C1 segment of cervical spinal cord (tissue), 14 donors: ENCODE measurements at places on chromosomes 6 and 20.

- no peak for DNase-seq
These were observed 44.3 kb downstream of the TPD52L1 start for GRCh38 chr6:125197795-125198269.

DNA sequence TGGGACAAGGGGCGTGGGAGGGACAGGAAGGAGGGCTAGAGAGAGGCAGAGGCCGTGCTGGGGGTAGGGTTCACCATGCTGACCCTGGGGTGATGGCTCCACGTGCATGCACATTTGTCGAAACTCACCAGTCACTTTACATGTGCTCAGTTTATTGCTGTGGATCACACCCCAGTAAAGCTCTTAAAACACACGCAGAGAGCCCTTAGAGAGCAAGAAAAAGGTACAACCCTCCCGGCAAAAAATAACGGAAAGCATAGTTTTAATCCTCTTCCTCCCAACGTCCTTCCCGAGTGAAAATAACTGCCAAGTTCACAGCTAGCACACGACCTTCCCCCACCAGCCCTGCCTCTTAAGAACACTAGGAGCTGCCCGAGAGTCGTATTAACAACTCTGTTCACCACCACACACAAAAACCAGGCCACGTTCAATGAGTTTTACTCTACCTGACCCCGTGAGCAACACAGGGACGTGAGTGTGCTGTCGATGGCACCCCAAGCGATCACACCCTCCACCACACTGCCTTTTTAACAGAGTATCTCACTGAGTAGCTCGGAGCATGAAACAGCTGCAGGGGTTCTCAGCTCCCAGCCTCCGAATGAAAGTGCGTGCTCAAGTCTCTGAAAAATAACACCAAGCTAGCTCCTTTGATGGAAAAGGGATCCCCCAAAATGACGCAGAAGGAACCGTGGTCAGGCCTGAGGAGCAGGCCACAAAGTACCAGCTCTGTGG is 39.7 kb downstream of the TAF4 start:
- no peak for DNase-seq

- DNase-seq = peak; percentile 20
These were observed 3.2 kb downstream of the BACH2 start for GRCh38 chr6:90293319-90293953.

DNA sequence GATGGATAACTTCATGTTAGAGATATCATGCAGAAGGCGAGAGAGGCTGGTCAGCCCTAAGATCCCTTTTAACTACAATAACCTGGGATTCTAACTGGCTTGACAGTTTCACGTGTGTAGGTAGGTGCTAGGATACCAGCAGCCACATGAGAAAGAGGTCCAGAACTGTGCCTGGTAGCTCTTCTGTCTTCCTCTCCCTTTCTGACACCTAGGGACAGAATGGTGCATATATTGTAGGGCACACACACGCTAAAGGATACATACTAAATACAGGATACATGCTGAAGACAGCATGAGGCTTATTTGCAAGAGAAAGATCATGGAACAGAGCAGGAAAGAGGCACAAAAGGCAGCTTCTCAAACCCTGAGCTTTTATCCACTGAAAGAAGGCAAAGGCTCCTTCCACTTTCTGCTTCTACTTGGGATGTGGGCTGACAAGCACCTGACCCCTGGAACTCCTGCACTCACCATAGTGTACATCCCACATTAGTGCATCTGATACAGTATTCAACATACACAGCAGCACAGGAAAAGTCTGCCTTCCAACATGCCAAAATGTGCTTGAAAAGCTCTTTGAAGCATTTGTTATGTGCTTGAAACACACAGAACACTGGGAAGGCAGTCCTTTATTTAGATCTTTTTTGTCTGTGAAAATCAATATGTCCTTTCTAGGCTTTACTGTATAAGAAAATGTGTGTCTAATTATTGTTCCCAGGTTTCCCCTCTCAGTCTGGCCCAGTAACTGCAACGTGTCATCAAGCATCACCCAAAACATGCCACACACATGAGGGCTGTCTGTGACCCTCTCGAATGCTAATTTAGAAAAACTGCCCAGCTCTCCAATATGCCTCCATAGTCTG is 3.2 kb downstream of the SLC22A23 start:
- no peak for DNase-seq

DNA sequence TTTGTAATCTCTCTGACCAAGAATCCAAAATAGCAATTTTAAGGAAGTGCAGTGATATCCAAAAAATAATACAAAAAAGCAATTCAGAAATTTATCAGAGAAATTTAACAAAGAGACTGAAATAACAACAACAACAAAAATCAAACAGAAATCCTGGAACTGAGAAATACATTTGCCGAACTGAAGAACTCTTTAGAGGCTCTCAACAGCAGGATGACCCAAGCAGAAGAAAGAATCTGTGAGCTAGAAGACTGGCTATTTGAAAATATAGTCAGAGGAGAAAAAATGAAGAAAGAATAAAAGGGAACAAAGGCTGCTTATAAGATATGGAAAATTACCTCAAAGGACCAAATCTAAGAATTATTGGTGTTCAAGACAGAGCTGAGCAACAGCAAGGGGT is 22.6 kb downstream of the GABRR1 start:
- DNase-seq = no peak

DNA sequence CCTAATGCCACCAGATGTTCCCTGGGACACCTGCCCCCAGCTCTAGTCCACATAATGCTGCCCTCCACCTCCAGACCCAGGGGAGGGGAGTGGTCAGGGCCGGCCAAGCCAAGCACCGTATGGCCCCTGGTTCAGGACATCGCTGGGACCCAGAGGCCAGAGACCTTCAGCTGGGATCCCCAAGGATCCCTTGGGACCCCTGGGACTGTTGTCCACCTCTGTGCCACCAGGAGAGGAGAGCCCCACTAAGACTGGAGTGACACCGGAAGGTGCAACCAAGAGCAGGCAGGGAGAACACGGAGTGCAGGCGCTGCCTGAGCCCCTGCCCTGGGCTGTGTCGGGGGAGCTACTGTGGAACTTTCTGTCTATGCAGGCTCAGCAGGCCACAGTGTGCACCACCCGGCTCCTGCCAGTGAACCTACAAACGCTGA is 43.6 kb downstream of the CTCFL start:
- DNase-seq = no peak

DNA sequence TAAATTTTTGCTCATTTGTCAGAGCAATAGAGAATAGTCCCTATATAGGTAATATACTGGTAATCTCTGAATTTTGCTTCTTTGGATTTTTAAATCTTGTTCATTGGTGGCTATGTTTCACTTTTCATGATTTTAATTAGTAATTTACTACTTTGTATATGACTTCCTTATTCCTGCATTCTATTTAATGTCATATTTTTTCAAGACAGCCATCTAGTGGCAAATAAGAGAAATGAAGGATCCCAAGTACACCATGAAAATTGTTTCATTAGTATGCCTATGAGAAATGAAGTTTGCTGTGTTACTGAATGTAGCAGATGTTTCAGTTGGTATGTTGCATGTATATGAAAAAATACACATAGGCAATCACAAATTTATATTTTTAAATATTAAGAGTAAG is 82.4 kb downstream of the ZNF292 start:
- no peak for DNase-seq

DNA sequence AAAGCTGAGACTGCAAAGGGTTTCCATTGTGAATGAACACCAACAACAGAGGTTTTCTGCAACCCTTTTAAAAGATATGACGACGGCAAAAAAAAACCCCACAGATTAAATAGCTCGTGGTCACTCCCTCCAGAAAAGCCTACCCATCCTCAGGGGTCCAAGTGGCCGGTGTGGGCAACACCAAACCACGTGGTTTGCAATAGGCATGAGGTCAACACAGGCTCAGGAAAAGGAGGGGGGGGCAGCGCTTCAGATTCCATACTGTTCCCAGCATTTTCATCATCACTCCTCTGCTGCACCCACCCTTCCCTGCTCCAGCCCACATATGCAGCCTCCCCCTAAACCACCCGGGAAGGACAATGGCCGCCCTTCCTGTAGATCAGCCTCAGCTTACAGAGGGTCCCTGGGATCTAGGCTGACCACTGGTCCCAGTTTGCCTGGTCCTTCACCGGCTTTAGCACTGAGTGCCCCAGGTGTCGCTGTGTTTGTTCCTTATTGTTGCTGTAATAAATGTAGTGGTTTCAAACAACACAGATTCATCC is 122.8 kb upstream of the PHACTR3 start:
- no peak for DNase-seq

- DNase-seq = no peak
These were observed 11.5 kb downstream of the SLC2A10 start for GRCh38 chr20:46720776-46721425.

GRCh38 chr6:65501045-65501444 is 206.0 kb downstream of the EYS start:
- DNase-seq = no peak

GRCh38 chr6:74598462-74599393 is 607.1 kb downstream of the COL12A1 start:
- DNase-seq = no peak

GRCh38 chr6:122265755-122266154 is 133.7 kb upstream of the HSF2 start:
- DNase-seq = no peak

DNA sequence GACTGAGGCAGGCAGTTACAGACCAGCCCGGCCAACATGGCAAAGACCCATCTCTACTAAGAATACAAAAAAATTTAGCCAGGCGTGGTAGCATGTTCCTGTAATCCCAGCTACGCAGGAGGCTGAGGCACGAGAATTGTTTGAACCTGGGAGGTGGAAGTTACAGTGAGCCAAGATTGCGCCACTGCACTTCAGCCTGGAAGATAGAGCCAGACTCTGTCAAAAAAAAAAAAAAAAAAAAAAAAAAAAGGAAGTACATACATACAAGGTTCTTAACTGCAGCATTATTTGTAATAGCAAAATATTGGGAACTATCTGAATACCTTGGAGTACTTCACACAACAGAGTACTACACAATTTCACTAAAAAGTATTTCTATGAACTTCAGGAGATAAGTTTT is 183.5 kb upstream of the OLIG3 start:
- DNase-seq = no peak

DNA sequence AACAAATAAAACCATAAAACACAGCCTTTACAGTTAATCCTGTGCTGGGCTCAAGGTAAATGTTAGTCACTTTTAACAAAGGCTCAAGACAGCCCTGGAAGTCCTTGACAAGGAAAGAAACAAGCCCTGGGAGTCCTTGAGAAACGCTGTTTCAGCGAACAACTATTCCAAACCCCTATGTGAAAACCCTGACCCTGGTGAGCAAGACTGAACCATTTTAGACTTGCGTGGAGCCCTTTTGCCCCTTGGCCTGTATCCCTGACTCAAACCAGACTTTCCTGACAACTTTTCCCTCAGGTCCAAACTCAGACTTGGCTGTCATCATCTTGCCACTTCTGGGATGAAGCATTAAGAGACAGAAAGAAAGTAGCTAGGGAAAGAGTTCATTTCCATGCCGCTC is 180.4 kb downstream of the AIG1 start:
- DNase-seq = no peak

DNA sequence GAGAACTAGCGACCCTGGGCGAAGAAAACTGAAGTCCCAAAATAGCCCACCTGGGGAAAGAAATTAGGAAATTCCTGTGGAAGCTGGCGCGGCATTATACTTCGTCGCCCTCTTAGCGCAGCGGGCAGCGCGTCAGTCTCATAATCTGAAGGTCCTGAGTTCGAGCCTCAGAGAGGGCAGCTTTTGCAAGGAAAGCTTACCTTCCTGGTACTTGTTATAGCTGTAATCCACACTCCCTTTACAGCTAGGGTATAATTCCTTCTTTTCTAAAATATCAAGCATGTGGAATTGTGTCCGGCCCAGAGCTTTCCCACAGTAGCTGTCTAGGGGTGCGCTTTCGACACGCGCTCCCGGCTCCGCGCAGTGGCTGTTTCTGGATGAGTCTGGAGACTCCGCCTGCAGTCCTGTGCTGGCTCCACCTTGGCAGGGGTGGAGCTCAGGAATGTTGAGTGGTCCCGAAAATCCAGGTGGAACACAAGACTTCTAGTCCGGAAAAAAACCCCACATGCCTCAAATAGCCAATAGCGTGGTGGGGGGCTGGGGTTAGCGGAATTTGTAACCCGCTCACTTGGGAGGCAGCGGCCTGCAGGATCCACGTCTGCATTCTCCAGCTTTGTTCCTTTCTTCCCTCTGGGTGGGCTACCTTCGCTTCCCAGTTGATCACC is 83.7 kb upstream of the ZNF322 start:
- no peak for DNase-seq

GRCh38 chr20:63475209-63475608 is 2.8 kb upstream of the KCNQ2 start:
- no peak for DNase-seq

GRCh38 chr20:21289651-21290050 is 13.5 kb upstream of the XRN2 start:
- DNase-seq = no peak

GRCh38 chr6:56345376-56345995 is 98.1 kb upstream of the COL21A1 start:
- DNase-seq = no peak

GRCh38 chr6:138863321-138863720 is 67.4 kb downstream of the ECT2L start:
- no peak for DNase-seq

- DNase-seq = no peak
These were observed 15.8 kb downstream of the ID4 start for GRCh38 chr6:19852927-19853326.

GRCh38 chr6:97312241-97312640 is 29.2 kb upstream of the MMS22L start:
- no peak for DNase-seq

DNA sequence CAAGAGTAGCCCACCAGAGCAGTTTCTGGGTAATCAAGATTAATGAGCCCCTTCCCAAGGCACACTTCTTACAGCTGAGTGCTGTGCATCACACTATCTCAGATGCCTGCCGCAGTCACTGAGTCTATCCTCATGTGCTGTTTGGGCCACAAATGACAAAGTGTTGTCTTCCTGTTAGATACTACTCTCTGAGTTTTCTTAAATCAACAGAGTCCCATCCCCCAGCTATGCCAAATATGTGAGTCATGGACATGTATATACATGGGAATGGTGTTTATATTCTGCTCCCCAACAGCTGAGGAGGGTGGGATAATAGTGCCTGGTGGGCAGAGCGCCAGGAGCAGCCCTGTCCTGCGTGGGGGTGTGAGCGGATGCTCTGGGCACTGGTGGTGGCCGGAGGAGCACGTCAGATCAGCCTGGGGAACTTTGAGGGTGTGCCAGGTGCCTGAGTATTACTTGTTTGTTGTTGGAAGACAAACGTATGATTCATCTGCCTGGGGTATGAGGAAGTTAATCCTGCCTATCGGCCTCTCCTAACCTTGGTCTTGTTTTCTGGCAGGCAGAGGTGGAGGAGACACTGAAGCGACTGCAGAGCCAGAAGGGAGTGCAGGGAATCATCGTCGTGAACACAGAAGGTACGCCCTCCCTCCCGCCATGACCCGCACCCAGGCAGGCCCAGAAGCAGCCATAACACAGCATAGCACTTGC is 9.6 kb downstream of the DYNLRB1 start:
- peak; percentile 74 for DNase-seq
